ENCODE measurements at places on chromosomes 6 and 20. TPM values are rescaled to one million over a fixed set of nuclear protein-coding genes. Genes with fewer than 3 reads are reported as not detected.

Gene ACTL10
- 4.9 TPM for total RNA-seq

GRCh38 chr6:5315881-5316280 is 54.6 kb downstream of the FARS2 start:
- no peak for DNase-seq

Gene SOBP
- total RNA-seq = 3.1 TPM

DNA sequence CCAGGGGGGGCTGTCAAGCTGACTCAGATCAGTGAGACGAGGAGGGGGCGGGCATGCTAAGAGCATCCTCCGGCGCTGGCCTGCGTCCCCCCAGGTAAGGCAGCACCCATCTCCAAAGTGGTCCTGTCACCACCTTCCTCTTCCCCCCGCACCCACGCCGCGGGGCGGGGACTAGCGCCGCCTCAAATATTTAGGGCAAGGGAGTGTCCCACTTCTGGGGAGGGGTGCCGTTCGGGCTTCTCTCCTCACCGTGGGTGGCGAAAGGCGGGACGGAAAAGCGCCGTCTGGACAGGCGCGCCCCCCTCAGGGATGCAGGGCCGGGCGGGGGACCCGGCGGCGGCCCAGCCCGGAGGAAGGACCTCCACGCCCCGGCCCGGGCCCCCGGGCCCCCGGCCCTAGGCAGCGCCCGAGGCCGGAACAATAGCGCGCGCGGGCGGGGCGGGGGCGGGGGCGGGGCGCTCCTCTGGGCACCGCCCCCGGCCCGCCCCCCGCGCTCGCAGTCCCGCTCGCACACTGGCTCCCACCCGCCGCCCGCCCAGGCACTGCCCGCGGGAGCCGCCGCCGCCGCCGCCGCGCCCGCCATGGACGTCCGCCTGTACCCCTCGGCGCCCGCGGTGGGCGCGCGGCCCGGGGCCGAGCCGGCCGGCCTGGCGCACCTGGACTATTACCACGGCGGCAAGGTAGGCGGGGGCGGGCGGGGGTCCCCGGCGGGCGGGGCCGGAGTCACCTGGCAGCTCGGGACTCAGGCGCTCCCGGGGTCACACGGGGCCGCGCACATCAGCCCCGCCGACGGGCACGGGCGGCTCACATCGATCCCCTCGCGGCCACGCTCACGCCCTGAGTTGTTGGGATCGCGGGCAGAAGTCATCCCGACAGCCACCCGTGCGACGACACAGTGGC is at the start of gene TOX2:
TSS of gene TOX2 (plus strand) at position 542 of the 900 bp plus-strand sequence. CDS start at position 582, 40 bp downstream.
- DNase-seq = no peak

DNA sequence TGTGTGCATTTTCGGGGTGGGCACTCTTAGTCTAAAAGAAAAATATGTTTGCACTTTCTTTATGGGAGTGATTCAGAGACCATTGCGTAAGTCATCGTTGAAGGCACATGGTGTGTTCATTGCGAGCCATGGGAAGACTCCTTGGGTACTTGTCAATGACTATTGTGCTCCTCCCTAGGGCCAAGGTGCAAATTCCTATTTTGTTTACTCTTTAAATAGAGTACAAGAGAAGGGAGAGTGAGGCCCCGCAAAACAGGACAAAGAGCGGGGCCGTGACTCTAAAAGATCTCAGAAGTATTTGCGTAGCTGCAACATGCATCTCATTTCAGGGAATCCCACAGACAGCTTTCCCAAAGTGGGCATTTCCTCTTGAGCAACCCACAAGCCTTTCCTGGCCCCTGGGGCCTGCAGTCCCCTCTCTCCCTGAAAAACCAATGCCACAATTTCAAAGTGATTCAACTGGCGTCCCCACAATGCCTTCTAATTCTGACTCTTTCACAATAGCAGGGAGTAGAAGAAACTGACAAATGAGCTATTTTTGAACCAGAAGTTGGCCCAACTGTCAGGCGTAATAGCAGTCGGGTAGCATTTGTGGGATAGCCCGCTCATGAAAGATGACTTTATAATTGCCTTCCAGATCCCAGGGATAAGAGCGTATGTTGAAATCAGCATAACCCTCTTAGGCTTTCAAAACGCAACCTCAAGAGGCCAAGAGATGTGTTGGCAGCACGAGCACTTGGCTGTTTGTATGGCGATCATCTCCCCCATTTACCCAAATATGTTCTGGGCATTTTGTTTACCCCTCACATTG is 277.9 kb upstream of the BMP2 start:
- DNase-seq = no peak

DNA sequence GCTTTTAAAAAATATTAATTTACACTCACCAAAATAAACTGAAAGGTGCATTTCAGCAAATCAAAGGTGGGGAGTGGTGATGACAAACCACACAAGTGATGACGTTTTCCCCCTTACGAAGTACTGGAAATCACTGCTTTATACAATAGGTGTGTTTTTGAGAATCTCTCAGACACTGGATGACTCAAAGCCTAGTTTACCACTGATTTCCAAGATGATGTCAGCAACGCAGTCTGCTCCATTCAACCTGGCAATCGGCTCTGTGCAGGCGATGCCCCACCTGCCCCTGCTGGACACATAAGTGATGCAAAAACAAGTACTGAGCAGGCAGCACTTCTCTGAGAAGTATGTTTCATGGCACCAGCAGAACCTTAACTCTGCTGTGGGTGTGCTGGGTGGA is 114.4 kb downstream of the SOD2 start:
- no peak for DNase-seq
